ACHN (cell line): ENCODE measurements at places on chromosomes 2 and 18.
A peak's percentile ranks its signal among the peaks of the same experiment; 100 is the strongest.

GRCh38 chr2:204691911-204692510 is 146.7 kb downstream of the PARD3B start:
- DNase-seq, result peak; percentile 90

GRCh38 chr18:44149706-44150105 is 531.0 kb upstream of the SETBP1 start:
- DNase-seq, result peak; percentile 35

DNA sequence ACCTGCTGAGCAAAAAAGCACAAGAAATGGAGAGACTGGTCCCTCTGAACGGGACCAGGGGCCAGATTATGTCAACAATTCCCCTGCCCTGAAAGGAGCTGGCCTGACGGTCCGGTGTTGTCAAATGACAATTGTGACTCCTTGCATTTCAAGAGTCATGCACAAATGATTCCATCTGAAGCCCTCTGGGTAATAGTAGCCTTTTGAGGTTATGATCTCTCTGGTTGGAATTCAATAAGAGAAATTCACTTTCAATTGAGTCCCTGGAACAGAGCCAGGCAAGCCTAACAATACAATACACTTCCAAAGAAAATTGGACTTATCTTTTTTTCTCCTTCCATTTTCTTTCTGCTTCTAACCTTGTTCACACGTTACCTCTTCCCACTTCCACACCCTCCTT is 116.9 kb downstream of the C1D start:
- DNase-seq, result no peak

DNA sequence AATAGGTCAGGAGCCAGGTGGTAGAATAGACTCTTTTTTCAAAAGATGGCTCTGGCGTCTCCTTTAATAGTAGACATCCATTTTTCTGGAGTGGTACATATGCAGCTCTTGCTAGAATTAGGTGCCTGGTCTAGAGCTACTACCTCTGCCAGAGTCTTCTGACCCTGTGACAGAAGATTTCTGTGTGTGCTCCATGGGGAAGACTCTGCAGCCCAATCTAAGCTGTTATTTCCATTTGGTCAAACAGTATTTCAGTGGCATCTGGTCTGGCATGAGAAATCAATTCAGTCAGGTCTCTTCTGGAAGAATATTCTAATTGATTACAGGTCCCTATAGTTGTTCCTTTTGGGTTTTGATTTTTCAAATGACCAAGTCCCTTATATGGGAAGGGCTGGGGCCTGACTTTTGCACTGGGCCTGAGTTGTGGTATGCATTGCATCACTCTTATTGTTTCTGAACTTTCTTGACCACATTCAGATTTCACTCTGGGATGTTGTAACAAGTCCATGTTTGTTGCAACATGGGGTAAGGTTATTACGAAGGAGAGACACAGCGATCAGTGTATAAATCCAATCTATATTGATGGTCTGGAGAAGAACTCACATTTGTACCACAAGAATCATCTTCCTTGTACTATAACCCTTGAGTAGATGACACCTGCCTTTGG is 12.1 kb downstream of the MXD1 start:
- DNase-seq, result no peak

DNA sequence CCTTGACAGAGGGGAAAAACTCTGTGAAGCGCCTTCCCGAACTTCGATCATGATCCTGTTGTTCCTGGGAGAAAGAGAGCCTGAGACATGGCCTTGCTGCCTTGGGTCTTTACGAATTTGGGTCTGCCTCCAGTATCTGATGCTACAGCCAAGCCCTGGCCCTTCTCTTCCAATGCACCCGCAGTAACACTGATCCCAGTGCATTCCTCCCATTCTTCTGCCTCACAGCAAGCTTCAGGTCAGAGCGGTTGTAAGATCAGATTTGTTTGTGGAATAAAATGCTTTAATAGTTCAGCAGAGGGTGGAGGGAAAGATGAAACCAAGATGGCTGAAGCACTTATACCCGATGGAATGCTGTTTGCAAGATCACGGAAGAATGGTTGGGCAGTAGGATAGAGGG is 196.7 kb upstream of the SIX2 start:
- DNase-seq, result no peak

GRCh38 chr2:24220554-24221291 is 45.9 kb downstream of the FAM228A start:
- no peak for DNase-seq

DNA sequence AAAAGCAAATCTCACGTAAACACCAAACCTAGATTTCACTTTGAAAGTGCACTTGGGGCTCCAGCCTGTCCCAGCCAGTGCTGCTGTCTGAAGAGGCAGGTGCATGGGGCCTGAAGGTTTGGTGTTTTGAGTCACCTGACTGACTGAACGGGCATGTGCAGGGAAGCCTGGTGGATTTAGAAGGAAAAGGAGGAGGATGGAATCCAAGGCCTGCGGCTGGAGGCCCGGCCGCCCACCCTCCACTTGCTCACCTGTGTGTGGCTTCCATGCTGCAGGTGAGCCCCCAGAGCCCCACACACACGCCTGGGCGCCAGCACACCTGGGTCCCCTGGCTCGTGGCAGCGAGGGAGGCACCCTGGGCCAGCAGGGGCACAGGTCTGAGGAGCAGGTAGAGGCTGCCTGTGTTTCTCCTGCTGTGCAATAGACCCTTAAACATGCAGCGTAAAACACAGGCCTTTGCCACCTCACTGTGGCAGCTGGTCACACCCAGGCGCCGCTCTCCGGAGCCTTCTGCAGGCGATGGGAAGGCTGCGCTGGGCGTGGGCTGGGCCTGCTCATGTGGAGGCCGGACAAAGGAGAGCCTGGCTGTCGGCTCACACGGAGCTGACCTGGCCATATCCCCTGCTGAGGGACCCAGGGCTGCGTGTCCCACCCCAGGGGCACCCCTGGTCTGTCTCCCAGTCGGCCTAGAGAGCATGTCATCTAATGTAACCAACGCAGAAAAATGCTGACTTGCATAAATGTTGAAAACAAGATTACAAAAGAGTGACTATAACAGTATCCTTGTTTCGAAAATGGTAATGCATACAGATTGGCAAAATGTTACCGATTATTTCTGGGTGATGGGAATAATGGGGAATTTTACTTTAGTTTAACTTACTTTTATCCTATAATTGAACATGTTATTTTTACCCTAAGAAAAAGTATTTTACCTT is 71.3 kb downstream of the TMEM18 start:
- no peak for DNase-seq

DNA sequence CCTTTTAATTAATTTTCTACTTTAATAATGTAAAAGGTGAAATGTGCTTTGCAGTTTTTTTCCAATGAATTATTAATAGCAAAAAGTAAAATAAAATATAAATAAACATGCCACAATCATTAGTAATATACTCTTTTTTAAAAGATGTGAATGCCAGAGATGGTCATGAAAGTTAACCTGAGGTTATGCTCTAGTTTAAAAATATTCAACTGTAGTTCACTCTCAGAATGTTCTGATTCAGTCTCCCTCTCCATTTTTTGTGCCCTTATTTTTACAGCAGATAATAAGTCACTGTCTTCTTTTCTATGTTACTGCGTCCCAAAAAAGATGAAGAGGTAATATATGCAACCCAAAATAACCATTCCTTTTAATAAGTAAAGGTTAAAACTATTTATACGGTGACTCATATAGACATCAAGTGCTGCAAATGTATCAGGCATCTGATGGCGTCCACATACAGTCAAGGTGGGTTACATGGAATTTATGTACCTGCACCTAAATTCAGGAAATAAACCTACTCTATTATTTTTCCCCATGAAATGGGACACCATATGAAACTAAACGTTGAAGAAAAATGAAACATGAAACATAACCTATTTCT is 153.6 kb upstream of the ZNF804A start:
- DNase-seq, result no peak

DNA sequence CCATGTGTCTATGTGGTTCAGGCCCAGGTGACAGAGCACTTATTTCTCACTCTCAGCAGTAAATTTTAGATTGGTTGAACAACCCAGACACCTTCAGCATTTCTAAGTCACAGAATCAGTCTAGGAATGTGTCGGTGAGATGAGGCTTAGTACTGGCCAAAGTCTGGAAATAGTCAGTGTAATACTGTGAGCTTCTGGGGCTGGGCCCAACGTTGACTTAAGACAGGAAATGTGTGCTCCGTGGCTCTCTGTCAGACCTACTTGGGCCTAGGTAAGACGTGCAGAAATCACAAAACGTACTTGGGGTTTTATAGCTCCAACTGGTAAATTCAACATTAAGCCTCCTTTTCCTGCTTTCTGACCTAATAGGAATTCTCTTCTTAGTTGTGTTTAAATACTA is 160.3 kb upstream of the COL3A1 start:
- no peak for DNase-seq

DNA sequence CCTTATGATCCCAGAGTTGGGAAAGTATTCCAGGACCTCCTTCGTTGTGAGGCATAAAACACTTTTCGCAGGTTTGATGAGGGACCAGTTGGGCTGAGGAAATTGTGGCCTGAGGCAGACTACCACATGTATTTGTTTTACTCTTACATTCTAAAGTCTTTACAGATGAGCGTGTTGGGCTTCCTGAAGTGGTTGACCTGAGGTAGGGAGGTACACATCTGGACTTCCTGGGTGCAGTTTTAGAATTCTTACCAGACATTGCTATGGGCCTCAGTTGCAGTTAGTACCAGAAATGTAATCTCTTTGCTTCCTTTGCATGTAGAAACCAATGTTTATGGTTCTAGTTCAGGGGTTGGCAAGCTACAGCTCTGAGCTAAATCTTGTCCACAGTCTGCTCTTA is 48.7 kb downstream of the COA5 start:
- DNase-seq, result no peak

GRCh38 chr2:185137700-185138099 is 539.4 kb downstream of the ZNF804A start:
- no peak for DNase-seq

- peak; percentile 10 for DNase-seq
Observed at GRCh38 chr2:173286153-173286809, 68.4 kb upstream of the CDCA7 start.

GRCh38 chr18:27225947-27226481 is 40.9 kb upstream of the CHST9 start:
- no peak for DNase-seq

DNA sequence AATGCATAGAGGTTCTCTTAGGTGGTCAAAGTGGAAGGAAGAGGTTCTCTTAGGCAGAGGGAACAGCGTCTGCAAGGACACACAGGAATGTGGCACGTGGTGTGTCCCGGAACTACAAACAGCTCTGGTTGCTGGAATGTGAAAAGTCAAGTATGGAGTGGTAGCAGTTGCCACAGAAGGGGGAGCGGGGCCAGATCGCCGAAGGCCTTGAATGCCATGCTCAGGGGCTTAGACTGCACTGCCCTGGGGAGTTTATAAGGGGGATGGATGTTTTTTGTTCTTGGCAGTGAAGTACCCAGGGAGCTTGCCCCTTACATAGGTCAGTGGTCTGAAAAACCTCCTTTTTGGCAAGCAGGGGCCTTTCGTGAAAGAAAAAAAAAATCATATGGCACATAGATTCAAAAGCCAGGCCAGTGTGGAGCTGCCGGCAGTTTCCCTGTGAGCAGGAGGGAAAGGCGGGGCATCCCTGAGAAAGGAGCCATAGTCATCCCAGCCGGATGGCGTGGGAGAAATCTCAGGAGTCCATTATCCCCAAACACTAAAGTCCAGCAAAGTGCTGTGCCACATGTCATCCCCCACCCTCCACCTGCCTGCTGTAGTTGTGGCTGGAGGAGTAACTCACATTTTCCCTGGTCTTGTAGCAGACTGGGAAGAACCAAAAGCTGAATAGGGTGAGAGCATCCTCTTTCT is 45.4 kb downstream of the GORASP2 start:
- DNase-seq, result peak; percentile 44

- no peak for DNase-seq
Observed at GRCh38 chr2:235835810-235836209, 332.4 kb downstream of the GBX2 start.

GRCh38 chr2:88236666-88237065 is 66.5 kb downstream of the THNSL2 start:
- no peak for DNase-seq

GRCh38 chr2:85425588-85425987 is 7.1 kb downstream of the SH2D6 start:
- no peak for DNase-seq

DNA sequence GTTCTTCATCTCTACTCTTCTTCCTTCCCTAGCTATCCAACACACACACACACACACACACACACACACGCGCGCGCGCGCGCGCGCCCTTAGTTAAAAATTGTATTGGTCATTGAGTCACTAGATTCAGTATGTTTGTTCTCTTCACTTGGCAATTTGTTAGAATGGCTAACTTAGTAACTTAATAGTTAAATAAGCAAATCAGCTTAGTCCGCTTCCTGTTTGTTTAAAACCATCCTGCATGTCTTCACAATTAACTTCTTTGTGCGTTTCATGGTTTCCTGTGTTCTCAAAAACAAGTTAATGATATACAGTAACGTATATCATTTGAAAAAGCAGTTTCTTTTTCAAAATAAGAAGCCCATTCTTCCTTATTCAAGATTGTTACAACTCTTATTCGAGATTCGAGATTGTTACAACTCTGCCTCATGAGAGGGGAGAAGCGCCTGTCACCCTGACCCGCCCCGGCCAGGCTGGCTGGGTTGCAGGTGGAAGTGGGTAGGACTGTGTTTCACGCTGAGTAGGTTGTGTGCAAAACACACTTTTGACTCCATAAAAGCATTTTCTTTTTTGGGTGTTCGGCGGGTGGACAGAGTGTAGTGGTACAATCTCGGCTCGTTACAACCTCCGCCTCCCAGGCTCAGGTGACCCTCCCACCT is 9.5 kb upstream of the CNNM3 start:
- no peak for DNase-seq

- no peak for DNase-seq
Observed at GRCh38 chr18:12326711-12327460, 18.8 kb downstream of the TUBB6 start.

DNA sequence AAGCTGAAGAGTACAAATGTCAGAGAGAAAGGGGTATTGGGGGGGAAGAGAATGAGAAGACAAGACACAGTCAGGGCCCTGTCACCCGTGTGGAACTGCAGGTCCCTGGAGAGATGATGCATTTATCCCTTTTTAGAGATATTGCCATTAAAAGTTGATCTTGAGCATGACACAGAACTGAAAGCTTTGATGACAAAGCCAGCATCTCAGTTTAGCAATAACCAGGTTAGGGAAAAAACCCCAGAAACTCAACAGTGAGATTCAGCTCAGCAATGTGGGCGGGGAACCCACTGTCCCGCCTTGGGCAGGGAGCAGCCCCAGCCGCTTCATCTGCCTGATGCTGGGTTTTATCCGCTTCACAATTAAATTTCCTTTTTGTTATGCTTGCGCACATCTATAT is 181.1 kb downstream of the NEDD4L start:
- no peak for DNase-seq
